ENCODE measurements at places on chromosomes 11 and 22.

GRCh38 chr11:112241486-112241885 lies 15.3 kb downstream of the PTS start:
- peak; percentile 93 for DNase-seq

- peak; percentile 51 for DNase-seq
These were observed 103.9 kb downstream of the GGTLC2 start for GRCh38 chr22:22748297-22748743.

GRCh38 chr11:82045748-82046457 lies 687.8 kb downstream of the FAM181B start:
- DNase-seq, result peak; percentile 8

GRCh38 chr11:68436985-68437926 lies 23.3 kb upstream of the PPP6R3 start:
- peak; percentile 55 for DNase-seq

GRCh38 chr11:27864091-27864491 lies 163.8 kb upstream of the BDNF start:
- peak; percentile 37 for DNase-seq

GRCh38 chr22:28846994-28847393 lies 36.4 kb upstream of the ZNRF3 start:
- DNase-seq, result no peak

GRCh38 chr11:85762226-85762625 lies 48.7 kb downstream of the SYTL2 start:
- no peak for DNase-seq

DNA sequence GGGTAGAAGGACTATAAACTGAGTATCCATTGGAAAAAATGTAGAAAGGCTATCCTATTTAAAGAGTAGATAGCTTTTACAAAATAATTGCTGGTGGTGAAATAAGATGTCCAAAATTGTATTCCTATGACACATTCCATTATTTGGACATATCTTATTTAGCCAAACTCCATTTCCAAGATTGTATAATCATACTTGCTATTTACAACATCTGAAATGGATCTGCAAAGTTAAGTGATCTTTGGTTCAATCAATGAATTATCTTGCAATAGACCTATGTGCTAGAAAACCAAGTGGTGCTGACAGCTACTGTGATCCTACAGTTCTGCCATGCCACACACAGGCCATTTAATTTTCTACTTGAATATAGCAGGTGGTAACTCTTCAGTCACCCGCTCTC lies 11.0 kb upstream of the BLID start:
- peak; percentile 51 for DNase-seq

DNA sequence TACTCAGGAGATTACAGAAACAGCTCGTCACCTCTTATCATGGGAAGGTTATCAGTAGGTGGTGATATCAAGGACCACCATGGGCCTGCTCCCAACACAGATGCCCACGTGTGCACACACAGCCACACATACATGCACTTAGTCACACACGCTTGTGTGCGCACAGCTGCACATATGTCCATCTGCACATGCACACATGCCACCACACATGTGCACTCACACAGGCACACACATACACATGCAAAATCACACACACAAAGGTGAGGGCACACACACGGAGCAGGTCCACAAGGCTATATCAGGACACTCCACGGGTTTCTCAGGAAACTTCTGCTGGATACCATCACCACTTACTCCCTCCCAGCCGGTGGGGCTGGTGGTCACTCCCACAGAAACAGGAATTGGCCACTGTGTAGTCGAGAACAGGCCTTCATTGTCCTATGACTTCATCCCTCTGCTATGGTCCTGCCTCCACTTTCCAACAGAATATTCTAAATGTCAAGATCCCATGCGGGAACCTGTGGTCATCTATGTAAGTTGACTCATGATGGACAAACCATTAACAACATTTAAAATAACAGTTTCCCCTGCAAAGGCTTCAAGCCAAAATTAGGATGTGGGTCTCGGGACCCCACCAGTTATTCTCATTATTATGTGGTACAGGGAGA lies 2.2 kb downstream of the C11orf24 start:
- DNase-seq, result peak; percentile 74

DNA sequence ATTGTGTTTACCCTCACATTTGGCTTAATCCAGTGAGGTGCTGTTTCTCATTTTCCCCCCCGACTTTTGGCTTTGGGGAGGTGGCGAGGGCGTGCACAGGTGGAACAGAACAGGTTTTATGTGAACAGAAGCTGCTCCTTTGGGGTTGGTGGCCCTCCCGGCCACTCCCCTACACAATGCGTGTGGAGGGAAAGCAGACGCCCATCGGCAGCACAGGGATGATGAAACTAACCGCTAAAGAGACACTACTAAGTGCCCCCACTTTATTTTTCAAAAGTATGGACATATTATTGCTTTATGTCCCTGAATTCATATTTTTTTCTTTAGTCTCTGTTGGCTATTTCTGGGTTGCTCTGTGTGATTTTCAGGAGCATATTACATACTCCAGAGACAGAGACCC lies 160.9 kb downstream of the ENTHD1 start:
- no peak for DNase-seq

GRCh38 chr11:86559311-86559945 lies 113.0 kb downstream of the ME3 start:
- peak; percentile 79 for DNase-seq

- no peak for DNase-seq
These were observed 2.9 kb upstream of the TMEM9B start for GRCh38 chr11:8967184-8967583.

GRCh38 chr11:69030301-69030700 lies 17.3 kb upstream of the MRGPRF start:
- no peak for DNase-seq

GRCh38 chr11:93005239-93005638 lies 35.8 kb downstream of the MTNR1B start:
- peak; percentile 27 for DNase-seq

DNA sequence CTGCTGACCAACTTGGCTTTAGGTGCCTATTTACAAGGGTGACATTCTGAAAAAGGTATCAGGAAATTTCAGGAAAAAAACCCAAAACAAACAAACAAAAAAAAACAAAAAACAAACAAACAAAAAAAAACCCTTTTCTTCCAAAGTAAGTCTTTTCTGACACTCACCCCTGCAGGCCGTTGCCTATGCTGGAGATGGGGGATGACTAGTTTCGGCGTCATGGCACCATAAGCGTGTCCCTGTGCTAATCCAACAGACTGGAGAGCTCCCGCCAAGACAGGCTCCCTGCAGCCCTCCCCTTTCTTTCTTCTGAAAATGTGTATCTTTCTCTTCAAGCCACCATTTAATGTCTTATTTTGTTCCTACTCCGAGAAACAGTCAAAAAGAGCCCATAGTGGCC lies 13.7 kb downstream of the VSIG10L2 start:
- DNase-seq, result no peak

GRCh38 chr22:25714739-25715138 lies 27.2 kb upstream of the MYO18B start:
- DNase-seq, result no peak

DNA sequence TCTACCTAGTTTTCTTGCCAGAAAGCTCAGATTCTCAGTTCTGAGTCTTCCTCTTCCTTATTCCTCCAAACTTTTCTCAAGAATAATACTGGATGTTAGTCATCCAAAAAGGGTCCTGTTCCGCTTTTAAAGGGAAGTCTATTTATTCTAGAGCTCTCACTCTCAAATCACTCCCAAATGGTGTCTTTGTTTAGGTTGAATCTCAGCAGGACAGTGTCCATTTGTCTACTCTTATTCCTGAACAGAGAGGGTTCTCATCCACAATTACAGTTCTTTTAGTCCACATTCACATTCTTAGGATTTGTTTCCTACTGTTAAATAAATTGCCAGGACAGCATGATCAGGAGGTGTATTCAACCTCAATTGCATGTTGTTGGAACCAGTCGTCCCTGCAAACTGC lies 61.3 kb downstream of the MUC15 start:
- no peak for DNase-seq

DNA sequence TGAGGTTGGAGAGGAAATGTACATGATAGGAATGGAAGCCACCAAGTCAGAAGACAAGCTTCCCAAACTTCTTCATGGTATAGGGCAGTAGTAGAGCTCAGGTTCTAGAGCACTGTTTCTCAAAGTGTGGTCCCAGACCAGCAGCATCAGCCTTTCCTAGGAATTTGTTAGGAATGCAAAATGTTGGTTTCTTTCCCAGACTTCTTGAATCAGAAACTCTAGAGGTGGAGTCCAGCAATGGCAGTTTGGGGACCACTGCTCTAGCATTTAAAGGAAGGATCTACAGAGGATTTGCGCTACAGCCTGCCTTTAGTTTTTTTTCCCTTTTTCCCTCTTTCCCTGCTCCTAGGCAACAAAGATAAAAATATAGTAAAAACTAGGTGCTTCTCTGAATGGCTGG lies 17.0 kb upstream of the MMP12 start:
- DNase-seq, result peak; percentile 64

GRCh38 chr22:42692239-42693054 lies 28.2 kb downstream of the A4GALT start:
- no peak for DNase-seq

GRCh38 chr11:131109257-131109656 lies 193.0 kb upstream of the SNX19 start:
- peak; percentile 57 for DNase-seq

- DNase-seq, result no peak
These were observed 37.1 kb upstream of the WNT11 start for GRCh38 chr11:76243193-76243956.

- DNase-seq, result peak; percentile 68
These were observed 3.0 kb downstream of the NCR3LG1 start for GRCh38 chr11:17354601-17354991.

GRCh38 chr22:37472418-37473006 lies 13.7 kb downstream of the MFNG start:
- DNase-seq, result peak; percentile 12

DNA sequence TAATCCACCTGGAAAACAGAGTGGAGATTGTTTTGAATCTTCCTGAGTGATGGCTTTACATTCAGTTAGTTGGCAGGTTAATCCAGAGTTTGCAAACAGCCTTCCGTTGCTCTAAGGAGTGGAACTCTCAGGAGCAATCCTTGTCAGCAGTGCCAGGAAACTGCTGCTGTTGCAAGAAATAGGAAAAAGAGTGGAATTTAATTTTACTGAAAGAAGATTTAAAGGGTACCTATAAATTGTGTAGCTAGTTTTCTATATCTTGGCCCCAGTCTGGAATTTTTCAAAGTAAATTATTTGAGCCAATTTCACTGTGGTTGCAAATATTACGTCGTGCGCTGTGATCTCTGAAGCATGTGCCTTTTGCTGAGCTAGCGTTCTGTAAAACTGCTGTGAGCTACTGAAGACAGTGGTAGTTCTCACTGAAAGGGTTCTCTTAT lies 55.5 kb upstream of the SLC5A12 start:
- peak; percentile 33 for DNase-seq

GRCh38 chr11:82927264-82927880 lies 25.8 kb downstream of the DDIAS start:
- DNase-seq, result peak; percentile 57

GRCh38 chr11:123186286-123186685 lies 8.8 kb downstream of the CLMP start:
- no peak for DNase-seq

Measured in AG10803 (cell line).